ENCODE measurements at places on chromosomes 12 and 14.

DNA sequence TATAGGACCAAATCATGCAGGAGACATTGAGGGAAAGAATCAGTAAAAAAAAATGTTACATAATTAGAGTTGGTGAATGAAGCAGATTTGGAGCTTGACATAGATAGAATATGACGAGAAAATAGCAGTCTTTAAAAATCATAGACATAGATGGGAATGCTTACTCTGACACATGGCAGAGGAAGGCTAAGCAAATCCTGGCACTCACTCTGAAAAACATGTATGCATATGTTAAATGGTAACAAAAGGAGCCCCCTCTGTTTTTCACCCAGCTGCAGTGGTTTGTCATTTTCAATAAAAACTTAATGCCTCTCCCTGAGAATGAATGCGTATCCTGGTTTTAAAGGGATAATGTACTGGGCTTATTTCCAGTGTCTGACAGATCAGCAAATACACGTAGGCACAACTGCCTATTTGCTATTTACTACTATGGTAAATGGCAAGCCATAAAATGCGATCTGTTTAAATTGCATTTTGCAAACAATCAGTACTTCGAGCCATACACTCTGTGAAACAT, 561.2 kb upstream of the SEL1L start:
- DNase-seq = no peak

GRCh38 chr14:100884456-100884855, 19.1 kb downstream of the RTL1 start:
- DNase-seq = no peak

DNA sequence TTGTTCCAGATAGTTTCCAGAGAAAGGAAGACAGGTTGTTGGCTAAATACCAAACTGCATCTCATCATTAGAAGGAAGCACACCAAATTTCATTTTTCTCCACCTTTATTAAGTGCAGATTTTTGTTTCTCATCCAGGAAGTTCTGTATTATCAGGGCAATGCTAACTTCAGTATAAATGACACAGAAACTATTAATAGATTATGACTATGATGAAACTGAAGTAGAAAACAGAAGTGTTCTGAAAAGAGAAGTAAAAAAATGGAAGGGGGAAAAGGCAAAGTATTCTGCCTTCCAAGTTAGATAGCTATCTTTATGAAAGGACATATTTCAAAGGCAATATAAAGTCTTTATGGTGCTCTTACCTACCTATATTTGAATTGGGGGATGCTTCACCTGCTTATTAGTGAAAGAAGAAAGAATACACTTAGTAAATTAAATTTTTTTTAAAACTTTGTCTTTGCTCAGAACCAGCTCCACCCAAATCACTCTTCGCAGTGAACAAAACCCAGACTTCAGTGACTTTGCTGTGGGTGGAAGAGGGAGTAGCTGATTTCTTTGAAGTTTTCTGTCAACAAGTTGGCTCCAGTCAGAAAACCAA, 223.9 kb downstream of the PTPRO start:
- DNase-seq = no peak

GRCh38 chr12:5192726-5193125, 149.0 kb downstream of the KCNA5 start:
- no peak for DNase-seq

- DNase-seq = no peak
These were observed 11.1 kb upstream of the SMUG1 start for GRCh38 chr12:54199917-54200316.

DNA sequence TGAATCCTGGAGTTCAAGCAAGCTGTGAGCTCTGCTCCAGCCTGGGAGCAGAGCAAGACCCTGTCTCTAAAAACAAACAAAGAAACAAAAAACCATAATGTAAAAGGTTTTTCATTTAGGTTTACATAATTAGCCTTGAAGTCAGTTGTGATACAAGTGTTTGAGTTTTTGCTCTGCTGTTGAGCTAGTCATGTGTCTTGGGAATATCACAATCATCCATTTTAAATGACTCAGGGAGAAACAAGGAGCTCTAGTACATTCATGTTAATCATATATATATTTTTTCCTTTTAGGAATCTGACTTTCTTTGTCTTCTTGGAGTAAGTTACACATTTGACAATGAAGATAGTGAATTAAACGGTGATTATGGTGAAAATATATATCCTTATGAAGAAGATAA, 12.9 kb downstream of the MIA2 start:
- DNase-seq = no peak

GRCh38 chr14:52950410-52950897, 396 bp downstream of the FERMT2 start:
- DNase-seq = no peak

DNA sequence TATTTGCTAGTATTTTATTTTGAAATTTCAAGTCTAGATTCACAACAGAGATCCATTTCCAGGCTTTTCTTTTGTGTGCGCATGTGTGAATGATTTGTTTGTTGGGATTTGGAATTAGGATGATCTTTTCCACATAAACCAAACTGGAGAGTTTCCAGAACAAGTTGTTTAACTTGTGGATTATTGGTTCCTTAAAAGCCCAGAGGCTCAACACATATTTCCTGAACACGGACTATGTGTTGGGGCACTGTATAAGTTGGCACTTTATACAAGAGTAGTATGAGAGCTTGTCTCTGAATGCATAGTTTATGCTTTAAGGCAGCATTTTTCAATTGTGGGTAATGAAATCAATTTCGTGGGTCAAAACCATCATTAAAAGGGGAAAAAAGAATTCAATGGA, 67.3 kb upstream of the FUT8 start:
- no peak for DNase-seq

DNA sequence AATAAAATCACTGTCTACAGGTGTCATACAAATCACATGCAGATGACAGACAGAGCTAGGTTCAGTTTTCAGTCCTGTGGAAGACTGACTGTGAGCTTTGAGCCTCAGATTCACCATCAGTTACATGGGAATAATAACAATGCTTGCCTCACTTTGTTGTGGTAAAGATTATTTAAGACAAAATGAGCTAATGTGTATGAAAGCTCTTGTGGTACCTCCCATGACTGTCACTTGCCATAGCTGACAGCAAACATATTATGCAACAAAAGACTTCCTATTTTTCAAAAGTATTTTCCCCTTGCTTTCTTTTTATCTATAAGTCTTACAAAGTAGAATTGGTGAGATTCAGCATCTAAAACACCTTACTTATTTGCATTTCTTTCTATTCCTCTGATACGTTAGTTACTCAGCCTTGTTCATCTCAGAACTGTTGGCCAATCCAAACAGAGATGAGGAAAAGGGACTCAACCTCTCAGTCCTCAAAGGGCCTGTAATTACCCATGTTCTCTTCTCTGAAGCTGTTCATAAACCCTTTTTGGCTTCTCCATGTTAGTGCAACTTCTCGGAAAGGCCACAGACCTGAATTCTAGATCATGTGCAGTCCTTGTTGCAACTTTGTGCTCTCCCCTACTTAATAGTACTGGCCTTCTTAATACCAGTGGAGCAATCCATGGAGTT, 8.8 kb upstream of the DDHD1 start:
- no peak for DNase-seq

DNA sequence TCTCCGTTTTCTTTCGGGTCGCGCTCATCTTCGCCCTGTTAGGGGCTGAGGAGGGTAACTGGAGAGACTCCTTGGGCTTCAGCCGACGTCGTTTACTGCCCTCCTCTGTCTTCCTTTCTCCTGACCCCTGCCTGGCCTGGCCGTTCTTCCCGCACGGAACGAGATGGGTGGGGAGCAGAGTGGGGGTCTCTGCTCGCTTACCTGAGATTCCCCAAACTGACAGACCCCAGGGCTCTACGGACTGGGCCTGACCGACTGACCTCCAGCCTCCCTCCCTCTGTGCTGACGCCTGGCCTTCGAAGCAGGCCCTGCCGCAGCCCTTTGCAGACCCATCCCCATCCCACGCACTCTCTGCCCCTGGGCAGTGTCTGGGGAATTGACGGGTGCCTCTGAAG, 439 bp downstream of the GOLGA5 start:
- no peak for DNase-seq

DNA sequence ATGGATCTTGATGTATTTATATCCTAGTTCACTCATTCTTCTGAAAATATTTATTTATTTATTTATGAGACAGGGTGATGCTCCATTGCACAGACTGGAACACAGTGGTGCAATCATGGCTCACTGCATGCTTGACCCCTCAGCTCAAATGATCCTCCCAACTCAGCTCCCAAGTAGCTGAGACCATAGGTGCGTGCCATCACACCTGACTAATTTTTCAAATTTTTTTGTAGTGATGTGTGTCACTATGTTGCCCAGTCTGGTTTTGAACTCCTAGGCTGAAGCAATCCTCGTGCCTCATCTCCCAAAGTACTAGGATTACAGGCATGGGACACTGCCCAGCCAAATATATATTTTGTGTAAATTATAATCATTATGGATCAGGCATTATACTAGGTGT, 595.6 kb upstream of the ATP2B1 start:
- DNase-seq = no peak

DNA sequence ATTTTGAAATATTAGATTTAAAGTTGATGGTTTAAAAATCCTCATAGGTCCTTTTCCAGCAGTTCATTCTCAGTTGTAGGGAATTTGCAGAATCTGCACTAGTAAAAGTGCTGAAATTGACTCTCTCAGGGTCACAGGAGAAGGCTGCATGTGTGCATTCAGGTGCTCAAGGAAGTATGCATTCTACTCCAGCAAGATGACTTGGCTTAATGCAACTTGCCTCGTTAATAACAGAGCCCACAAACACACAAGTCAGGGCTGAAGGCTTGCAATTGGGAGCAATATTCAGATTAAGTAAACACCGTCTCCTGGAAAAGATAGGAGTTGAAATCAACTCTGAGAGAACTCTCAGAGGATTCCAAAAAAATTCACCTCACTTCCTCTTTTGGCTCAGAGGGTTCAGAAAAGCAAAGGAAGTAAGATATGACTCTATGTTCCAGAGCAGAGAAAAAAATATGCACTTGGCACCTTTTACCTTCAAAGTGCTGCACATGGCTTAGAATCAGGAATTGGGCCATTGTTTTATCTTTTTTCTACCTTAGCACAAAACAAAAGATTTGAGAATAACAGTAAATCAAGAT, 406.3 kb upstream of the DCN start:
- DNase-seq = no peak

GRCh38 chr12:87518481-87518880, 510.7 kb downstream of the C12orf50 start:
- no peak for DNase-seq

DNA sequence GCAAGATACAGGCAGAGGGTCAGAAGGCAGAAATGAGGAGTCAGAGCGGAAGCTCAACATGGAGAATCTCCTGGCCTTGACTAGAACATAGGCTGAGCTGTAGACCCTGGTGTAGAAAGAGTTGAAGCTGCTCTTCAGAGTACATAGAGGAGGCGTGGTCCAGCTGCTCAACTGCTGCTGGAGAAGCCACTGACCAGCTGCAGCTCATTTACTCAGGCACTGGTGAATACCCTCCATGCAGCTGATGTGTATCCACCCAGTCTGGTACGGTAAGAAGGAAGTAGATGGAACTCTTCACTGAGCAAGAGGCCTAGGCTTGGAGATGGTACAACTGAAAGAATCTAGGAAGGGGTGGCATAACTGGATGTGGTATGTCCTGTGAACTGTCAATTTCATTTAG, 148.8 kb upstream of the DHRS4 start:
- DNase-seq = no peak

GRCh38 chr14:25518364-25518763, 468.4 kb upstream of the STXBP6 start:
- no peak for DNase-seq

DNA sequence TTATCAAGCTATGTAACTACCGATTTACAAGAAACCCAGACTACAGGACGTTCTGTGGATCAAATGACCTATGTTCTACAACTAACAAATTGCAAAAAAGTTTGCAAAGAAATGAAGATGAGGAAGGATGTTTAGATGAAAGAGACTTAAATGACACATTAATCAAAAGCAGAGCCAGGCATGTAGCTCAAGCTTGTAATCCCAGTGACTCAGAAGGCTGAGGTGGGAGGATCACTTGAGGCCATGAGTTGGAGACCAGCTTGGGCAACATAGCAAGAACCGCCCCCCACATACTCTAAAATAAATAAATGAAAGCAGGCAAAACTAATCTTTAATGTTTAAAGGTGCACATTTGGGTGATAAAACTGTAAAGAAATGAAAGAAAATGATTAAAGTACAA, 331.9 kb downstream of the BTG1 start:
- DNase-seq = no peak

GRCh38 chr14:82725213-82725612, 1191.6 kb upstream of the SEL1L start:
- no peak for DNase-seq

DNA sequence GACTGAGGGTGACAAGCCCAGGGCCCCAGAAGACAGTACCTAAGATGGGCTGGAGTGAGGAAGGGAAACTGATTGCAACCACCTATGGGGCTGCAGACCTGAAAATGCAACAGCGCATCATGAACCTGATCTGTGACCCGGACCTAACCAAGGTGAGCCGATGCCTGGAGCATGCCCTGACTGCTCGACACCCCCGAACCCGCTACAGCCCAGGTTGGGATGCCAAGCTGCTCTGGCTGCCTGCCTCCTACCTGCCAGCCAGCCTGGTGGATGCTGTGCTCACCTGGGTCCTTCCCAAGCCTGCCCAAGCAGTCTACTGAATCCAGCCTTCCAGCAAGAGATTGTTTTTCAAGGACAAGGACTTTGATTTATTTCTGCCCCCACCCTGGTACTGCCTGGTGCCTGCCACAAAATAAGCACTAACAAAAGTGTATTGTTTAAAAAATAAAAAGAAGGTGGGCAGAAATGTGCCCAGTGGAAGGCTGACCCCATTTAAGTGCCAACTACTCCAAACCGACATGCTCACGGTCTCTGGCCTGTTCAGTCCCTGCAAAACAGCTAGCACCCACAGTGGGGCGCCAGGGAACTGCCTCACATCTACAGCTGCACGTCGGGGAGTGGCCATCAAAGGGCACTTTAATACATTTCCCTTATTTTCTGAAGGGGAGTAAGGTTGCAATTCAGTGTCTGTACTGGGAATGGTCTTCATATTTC, 4.2 kb downstream of the RDH5 start:
- DNase-seq = no peak

DNA sequence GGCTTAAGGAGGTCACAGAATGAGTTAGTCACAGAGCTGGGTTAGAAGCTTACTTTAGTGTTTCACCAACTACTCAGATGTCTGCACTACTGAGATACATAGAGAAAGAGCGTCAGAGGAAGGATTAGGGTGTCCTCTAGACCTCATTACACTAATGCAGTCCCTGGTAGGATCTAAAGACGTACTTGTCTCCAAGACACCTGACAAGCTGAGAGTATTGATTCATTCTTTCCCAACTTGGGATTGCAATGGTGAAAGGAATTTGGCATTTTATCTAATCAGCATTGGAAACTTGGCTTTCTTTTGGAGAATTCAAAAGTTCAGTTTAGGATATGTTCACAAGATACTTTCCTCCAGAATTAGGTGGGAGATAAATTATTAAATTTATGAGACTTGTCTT, 402.1 kb downstream of the ZFP36L1 start:
- DNase-seq = no peak

DNA sequence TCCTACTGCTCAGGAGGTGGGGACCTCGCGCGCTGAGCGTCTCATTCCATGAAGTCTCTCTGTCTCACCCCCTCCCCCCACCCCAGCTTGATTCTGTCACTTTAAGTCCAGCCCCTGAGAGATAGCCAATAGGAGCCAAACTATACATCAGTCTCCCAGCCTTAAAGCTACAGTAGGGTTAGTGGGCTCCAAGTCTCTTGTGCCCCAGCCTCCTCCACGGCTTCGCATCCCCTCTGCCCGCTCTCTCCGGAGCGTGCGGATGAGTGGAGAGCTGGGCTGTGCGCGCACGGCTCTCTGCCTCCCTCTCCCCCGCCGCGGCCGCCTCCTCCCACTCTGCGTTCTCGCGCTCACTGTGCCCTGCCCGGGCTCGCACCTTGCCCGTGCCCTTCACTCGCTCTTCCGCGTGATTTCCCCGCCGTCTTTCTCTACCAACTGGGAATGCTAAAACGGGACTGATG, at the start of gene ESRRB:
Gene ESRRB (plus strand): TSS at position 191 of the 458 bp plus-strand sequence. CDS start 265 bp downstream, at position 456.
- DNase-seq = no peak

All from stimulated activated CD8-positive, alpha-beta memory T cell treated with anti-CD3 and anti-CD28 coated beads, Interleukin-4, amount 100 ng/mL, for 1 hour (primary cell).